ENCODE measurements at places on chromosomes 7 and 10.

DNA sequence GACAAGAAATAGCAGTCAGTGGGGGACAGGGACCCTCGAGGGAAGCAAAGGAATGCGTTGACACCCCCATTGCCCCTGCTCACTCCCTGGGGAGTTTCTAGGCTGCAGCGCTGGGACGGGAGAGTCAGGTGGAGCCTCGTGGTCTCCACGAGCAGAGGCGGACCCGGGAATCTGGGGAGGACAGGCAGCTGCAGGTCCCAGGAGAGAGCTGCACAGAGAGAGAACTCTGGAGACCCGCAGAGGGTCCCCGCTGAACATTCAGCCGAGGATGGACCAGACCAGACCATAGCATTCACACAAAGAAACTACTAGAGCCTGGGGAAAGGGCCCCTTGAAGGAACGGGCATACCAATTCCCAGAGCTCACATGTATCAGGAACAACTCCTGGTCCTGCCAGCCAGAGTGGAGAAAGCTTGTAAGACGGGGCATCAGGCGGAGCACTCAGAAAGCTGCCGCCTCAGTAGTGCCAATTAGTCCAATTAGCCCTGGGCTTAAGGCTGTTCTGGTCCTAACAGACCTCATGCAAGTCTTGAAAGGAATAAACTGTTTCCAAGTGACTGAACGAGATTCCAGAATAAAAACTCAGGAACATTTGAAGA lies 966.7 kb upstream of the ZNF722 start:
- DNase-seq: no peak

DNA sequence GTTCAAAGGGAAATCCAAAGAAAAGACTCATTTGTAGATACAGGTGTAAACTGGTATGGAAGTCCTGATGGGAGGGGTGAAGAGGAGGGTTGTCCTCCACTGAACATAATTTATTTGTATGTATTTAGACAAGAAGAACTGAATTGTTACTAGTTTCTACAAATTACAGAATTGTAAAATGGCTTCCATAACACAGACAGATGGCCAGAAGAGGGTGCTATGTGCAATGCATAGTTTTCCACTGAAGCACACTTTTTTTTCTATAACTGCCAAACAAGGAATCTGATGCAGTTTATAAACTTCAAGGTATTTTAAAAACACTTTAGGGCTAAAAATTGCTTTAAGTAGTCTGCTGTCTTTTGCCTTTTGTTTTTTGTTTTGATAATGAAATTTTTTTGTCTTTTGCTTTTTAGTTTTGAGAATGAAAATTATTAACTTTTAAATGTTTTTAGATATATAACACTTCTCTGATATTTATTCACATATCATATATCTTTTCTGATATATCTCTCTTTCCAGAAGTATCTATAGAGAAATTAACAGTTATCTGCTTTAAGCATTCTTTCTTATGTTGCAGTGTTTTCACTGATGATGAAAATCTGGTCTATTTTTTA lies 58.5 kb downstream of the PHYHIPL start:
- peak; percentile 18 for DNase-seq

DNA sequence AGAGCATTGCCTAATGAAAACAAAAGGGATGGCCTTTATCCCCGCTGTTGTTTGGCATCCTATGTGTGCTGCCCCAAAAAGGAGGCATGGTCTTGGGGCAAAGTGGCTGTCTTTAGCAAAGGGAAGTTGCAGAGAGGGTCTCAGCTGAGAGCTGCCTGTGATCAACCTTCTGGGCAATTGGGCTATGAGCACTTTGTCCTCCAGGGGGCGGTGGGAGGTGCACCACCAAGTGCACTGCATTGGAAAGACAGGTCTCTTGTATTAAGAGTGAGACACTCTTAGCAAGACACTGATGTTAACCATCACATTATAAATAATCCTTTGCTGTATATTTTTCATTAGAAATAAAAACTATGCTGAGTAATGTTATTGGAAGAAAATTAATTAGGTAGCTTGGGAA lies 314.8 kb downstream of the POM121L12 start:
- no peak for DNase-seq

DNA sequence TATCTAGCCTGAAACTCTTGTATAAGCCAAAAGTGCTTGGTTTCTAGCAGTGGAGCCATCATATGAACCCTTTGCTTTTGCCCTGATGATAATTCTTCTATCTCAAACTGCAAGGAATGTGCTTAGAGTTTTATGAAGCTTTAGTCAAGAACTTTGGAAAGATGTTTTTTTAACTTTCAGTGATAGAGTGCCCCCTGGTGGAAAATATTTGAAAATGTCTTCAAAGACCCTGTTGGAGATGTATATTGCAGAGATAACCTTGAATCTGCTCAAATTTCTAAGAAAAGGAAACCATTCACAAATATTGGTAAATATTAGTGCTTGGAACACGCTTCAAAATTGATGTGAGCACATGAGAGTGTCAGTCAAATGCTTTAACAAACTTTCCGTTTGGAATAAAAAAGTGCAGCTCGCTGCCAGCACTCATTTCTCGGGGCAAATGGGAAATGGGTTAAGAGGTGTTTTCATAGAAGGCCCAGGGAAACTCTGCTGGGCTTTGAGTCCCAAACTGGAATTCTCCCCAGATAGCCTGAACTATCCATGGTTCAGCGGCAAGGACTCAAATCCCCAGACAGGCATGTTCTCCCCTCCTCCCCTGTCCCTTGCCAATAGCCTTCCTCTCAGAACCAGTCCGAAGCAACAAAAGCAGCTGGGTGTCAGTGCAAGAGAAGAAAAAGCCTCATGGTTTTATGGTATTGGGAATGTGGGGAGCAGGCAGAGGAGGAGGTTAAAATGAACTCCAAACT lies 129.3 kb downstream of the MYOF start:
- DNase-seq: peak; percentile 66

DNA sequence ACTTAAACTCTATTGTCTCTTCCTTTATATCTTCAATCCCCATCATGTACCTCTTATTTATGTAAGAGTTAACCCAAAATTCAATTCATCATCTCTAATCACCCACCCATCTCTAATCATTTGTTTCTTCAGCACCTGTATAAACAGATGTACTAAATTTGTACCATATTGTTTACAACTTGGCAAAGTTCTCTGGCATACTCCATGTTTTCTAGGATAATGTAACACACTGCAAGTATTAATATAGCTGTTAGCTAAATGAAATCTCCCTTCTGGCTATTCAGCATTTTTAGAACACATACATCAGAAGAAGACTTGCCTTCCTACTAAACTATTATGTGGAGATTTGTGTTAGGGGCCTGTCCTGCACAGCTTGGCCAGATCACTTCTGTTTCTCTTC lies 33.1 kb downstream of the MALSU1 start:
- no peak for DNase-seq

DNA sequence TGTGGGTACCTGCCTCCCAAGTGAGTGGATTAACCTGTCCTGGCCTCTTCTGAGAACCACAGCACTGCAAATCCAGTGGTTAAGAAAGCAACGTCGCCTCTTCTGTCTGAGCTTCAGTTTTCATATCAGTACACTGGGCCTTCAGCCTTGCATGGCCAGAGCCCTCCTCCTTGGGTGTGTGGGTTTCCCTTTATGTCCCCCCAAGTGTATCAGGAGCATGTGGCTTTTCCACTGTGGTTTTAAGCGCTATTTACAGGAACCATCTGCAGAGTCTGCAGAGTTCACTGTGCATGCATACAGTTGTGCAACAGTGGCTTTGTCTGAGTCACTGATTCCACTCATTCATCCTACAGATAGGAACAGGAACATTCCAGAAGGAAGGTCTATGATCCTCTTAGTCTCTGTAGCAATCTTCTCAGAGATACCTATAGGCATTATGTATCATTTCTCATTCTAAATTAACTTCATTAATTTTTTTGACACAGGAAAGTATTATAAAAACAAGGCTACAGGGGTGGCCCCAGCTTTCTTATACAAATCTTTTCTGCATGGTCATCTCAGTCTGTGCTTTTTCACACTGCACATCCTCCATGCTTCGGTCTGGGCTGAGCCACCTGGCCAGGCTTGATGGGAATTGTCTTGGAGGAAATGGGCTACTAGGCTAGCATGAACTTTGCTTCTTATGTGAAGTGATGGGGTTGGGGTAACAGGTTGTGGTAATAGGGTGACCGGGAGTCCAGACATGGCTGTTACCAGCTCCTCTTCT lies 17.1 kb downstream of the MBL2 start:
- DNase-seq: peak; percentile 59

- no peak for DNase-seq
Observed at GRCh38 chr7:158473221-158473620, 114.4 kb downstream of the PTPRN2 start.

DNA sequence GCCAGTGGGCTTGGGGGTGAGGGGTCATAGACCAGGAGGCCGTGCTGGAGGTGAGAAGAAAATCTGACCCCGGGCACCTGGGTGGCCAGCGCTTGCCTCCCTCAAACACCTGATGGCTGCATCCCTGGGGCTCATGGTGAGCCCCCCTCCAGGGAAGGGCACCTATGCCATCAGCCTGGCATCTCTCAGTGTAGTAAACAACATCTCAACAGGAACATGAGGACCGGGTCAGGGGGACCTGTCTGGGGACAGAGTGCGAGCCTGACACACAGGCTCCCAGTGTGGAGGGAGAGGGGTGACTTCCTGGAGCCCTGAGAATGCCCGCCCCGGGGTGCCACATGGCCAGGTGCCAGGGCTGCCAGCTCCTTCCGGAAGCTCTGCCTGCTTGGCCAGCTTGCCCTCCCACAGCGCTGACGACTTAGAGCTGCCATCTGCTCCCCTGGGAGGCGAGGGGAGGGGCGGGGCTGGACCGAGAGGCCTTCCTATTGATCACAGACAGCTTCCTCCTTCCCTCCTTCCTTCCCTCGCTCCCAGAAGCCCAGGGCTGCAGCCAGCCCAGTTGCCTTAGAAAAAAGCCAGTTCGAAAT lies 12.3 kb downstream of the STX1A start:
- DNase-seq: no peak

DNA sequence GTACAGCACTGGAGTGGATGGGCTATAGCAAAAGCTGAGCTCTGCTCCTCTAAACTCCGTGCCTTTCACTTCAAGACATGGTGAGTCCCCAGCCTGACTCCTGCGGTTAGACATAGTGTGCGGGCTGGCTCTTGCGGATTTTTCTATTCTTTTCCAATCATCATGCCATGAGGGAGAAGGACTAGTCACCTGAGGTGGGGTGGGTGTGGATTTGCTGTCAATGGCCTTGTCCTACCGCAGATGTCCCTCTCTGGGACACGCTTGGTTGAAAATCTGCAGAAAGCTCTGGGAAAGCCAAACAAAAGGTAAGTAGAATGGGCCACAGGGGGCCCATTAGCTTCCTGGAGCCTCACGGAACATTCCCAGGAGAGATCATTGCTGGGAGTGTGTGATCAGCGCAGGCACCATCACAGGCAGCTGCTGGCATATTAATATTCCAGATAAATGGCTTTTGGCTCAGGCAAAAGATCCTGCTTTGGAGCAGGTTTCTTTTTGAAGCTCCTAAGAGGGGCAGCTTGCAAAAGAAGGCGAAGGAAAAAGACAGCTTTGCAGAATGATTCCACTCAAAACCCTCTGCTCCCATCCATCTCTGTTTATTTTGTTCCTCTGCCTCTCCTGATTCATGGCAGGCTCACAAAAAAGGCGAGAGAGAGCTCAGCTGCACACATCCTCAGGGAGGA lies 509.0 kb upstream of the ZMIZ1 start:
- no peak for DNase-seq
